ENCODE measurements at places on chromosomes 16 and 17. TPM values are rescaled to one million over a fixed set of nuclear protein-coding genes. Genes with fewer than 3 reads are reported as not detected.

Gene MARCHF10
- 0.47 TPM for total RNA-seq

Gene TRIM47
- 138 TPM for total RNA-seq

Gene RND2
- 0.12 TPM for total RNA-seq

Gene CA7
- total RNA-seq: not detected

Gene ST6GALNAC1
- total RNA-seq: 0.34 TPM
